Mammary epithelial cell (primary cell): ENCODE measurements at places on chromosomes 7 and 10. TPM values are rescaled to one million over a fixed set of nuclear protein-coding genes. Genes with fewer than 3 reads are reported as not detected.

- no peak for DNase-seq
Observed at GRCh38 chr10:11178606-11179515, 161.2 kb downstream of the CELF2 start.

DNA sequence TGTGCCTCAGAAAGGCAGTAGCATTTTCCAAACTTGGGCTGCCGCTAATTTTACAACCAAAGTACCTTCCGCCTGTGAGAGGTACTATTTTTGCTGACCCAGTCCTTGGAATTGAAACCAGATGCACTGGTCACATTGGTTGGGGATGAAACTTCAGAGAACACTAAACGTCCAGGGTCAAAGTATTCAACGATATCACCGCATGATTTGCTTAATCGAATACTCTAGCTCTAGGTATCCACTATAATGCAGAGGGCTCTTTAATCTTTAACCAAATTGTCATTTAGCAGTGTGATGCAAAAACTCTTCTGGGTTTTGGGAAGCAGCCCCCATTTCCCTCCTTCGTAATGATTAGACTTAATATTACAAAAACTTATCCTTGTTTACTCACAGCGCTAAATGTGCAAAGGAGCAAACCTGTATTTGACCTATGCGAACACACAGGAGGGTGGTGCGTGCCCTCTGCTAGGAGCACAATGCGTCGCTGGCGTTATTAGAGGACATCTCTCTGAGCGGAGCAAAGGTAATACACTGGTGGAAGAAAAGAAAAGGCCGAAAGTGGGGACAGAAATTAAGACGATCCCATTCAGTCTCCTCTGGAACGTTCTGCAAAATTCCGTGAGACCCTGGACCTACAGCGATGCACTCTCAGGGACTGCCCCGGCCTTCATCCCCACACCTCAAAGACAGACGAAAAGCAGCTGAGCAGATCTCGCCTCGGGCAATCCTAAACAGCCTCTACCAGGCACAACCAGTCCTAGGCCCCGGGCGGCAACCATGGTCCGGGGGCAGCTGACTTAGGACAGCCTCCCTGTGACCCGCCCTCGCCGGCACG, 916 bp upstream of the EEPD1 start:
- no peak for DNase-seq

- peak; percentile 89 for DNase-seq
Observed at GRCh38 chr10:6493521-6494441, 86.3 kb downstream of the PRKCQ start.

PALD1 gene
- not detected in 2 replicates for total RNA-seq

SPDYE9 gene
- total RNA-seq = not detected in 2 replicates

CDH23 gene
- 0.05 and 0.11 TPM in 2 replicates for total RNA-seq

INTS15 gene
- total RNA-seq = 12.5 TPM
